Foreskin keratinocyte (primary cell): ENCODE measurements at places on chromosomes 11 and 22. TPM values are rescaled to one million over a fixed set of nuclear protein-coding genes. Genes with fewer than 3 reads are reported as not detected.

The LMO2 gene
- 1.6 and 1.7 TPM in 2 replicates for total RNA-seq

- no peak for DNase-seq
Measured at GRCh38 chr11:71147331-71147730, 105.0 kb downstream of the SHANK2 start.

The SERPINH1 gene
- total RNA-seq, result 194 and 216 TPM in 2 replicates

The POLDIP3 gene
- total RNA-seq, result 41.2 and 42.2 TPM in 2 replicates

- no peak for DNase-seq
Measured at GRCh38 chr11:36738292-36738861, 140.3 kb upstream of the RAG2 start.

GRCh38 chr11:783581-784015 lies 6.3 kb downstream of the CEND1 start:
- peak; percentile 74 for DNase-seq

DNA sequence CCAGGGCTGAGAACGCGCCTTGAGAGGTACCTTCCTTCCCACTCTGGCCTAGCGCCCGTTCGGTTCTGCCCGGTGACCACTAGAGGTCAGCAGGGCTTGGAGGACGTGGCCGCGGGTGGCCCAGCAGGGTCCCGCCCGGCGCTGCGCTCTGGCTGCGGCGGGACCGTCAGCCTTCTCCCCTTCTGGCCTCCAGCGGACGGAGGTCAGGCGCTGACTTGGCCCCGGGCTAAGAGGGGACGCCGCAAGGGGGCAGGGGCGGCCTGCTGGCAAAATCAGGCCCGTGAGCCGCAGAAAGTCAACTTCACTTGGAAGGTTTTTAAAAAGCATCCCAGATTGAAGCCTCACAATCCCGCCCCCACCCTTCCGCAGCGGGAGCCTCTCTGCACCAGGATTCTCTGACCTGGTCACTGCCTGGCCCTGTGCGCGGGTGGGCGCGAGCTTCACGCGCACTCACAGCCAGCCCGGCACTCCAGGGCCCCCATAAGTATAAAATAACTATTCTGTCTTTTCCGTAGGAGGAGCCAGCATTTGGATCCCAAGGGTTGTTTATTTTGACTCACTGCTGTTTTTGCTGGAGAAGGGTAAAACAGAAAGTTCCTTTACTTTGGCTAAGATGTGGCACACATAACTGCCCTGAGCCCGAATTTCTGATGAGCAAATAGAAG lies 23.2 kb upstream of the ZBTB16 start:
- no peak for DNase-seq

GRCh38 chr11:100872951-100873740 lies 186.1 kb downstream of the ARHGAP42 start:
- DNase-seq, result no peak

DNA sequence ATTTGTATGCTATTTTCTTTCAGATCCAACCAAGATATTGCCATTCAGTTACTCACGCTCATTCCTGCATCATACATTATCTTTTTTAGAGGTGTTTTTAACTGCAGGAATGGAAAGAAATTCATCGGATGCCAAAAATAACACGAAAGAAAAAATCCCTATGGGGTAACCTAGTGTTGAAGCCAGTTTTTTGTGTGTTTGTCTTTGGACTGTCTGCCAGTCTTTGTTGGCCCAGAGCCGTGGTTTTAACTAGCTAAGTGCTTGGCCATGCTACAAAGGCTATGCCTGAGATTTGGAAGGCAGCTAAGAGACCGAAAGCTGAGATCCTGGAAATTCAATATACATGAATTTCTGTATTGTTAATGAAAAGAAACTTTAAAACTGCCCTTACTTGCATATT lies 309.8 kb upstream of the CNTN5 start:
- DNase-seq, result no peak

DNA sequence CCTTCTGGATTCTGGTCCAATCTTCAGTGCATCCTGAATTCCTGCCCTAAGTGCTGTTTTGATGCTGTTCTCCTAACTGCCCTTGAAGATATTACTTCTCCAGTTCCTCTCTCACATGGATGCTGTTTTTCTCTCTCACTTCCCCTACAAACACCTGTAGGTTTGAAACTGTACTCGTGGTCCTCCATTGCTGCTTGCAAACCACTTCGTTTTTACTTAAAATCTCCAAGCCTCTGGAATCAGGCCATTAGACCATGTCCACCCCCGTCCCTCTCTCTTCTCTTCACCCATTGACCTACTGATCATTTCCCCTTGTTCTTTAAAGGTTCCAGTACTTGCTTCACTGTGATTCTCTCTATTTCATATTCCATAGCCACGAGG lies 988.1 kb downstream of the NTM start:
- DNase-seq, result no peak

DNA sequence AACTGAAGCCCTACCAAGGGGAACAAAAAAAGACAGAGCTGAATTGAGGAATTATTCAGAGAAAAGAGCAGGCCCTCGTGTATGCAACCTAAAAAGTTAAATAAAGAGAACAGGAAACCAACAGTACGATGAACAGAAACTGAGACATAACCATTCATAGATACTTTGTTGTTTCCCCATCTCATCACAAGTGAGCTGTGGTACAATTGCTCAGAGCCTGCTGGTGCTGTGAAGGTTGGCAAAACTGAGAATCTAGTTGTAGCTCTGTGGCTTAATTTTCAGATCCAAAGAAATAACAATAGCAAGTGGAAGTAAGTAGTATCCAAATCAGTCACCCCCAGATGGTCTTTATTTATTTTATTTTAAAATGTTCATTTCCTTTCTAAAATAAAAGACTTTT lies 37.7 kb upstream of the BLID start:
- DNase-seq, result no peak

DNA sequence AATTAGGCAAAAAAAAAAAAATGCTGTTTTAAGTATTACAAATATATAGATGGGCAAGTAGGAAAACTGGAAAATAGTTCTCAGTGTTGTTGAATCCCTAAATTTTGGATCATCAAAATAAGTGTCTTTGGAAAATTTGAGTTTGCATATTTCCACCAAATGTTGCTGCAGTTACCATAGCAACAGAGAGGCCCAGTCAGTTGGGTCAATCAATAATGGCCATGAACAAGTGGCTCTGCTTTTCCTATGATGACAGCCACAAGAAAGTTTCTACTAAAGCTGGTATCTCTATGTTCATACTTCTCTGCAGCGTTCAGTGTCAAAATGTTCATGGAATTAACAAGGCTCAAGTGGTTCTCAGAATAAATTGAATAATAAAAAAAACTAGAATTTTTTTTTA lies 79.1 kb downstream of the SERGEF start:
- DNase-seq, result no peak

DNA sequence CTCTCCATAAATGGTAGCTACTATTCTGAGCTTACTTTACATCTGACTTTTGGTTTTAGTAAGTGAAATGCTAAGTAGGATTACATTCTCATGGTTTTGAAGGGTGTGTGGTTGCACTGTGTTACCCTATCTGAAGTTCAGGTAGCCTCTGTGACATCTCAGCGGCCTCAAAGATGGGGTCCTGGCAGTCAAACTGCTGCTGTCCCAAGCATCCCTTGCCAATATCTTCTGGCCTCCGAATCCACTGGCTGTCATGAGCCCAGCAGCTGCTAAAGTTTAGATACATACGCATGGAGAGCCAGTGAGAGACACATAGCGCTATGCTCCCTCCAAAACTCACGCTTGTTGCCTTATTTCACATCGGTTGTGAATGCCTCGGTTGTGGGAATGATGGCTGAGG lies 34.9 kb downstream of the UBASH3B start:
- DNase-seq, result no peak

The DDI1 gene
- not detected in 2 replicates for total RNA-seq

- DNase-seq, result no peak
Measured at GRCh38 chr22:44068422-44069191, 44.5 kb downstream of the PARVB start.

GRCh38 chr11:117700551-117700950 lies 96.5 kb downstream of the DSCAML1 start:
- no peak for DNase-seq

- DNase-seq, result no peak
Measured at GRCh38 chr22:39363751-39364515, 14.1 kb downstream of the SYNGR1 start.

DNA sequence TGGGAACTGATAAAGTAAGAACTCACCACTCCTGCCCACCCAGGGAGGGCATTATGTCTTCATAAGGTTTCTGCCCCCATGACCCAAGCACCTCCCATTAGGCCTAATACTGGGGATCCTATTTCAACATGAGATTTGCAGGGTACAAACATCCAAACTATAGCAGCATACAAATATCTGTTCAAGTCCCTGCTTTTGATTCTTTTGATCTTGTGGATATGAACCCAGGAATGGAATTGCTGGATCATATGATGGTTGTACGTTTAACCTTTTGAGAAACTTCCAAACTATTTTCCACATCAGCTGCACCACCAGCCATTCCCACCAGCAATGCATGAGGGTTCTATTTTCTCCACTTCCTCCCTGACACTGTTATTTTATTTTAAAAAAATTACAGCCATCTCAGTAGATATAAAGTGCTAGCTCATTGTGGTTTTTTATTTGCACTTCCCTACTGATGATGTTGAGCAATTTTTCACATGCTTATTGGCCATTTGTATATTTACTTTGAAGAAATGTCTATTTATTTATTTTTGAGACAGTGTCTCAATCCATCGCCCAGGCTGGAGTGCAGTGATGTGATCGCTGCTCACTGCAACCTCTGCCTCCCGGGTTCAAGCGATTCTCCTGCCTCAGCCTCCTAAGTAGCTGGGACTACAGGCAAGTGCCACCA lies 7.1 kb upstream of the ATG16L2 start:
- no peak for DNase-seq

GRCh38 chr11:9687711-9688477 lies 24.0 kb downstream of the SWAP70 start:
- no peak for DNase-seq

- DNase-seq, result no peak
Measured at GRCh38 chr11:109968299-109968698, 124.9 kb upstream of the ZC3H12C start.

GRCh38 chr11:95723361-95723942 lies 66.1 kb downstream of the FAM76B start:
- no peak for DNase-seq

- no peak for DNase-seq
Measured at GRCh38 chr11:99197477-99197876, 176.7 kb downstream of the CNTN5 start.

- peak; percentile 6 for DNase-seq
Measured at GRCh38 chr11:7098235-7098832, 9.5 kb downstream of the RBMXL2 start.

- no peak for DNase-seq
Measured at GRCh38 chr22:39359659-39360195, 9.9 kb downstream of the SYNGR1 start.

DNA sequence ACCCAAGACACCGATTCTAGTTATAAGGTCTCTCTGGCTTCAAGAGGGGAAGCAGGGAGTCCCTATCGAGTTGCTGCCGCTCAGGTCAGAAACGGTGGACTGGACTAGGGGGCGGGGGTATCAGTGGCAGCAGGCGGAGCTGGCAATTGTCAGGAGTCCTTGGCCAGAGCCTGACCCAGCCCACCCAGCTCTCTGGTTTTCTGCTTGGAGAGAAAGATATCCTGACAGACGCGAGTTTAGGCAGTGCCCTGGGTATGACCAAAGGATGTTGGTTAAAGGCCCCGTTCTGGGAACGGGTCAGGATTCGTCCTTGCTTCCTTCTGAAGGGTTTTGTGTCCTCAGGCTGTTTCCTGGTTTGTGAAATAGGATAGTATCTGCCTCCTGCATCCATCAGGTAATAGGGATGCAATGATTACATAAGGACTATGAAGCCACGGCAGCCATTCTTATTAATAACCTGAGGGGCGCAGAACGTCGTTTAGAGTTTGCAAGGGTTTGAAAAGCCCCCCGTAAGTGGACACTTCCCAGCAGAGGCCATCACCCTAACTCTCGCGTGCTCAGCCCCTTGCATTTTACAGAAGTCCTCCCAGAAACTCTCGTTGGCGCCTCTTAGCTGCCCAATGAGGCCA lies 700 bp upstream of the DEPDC5 start:
- no peak for DNase-seq

- peak; percentile 17 for DNase-seq
Measured at GRCh38 chr11:93822359-93822758, 28.1 kb downstream of the VSTM5 start.

DNA sequence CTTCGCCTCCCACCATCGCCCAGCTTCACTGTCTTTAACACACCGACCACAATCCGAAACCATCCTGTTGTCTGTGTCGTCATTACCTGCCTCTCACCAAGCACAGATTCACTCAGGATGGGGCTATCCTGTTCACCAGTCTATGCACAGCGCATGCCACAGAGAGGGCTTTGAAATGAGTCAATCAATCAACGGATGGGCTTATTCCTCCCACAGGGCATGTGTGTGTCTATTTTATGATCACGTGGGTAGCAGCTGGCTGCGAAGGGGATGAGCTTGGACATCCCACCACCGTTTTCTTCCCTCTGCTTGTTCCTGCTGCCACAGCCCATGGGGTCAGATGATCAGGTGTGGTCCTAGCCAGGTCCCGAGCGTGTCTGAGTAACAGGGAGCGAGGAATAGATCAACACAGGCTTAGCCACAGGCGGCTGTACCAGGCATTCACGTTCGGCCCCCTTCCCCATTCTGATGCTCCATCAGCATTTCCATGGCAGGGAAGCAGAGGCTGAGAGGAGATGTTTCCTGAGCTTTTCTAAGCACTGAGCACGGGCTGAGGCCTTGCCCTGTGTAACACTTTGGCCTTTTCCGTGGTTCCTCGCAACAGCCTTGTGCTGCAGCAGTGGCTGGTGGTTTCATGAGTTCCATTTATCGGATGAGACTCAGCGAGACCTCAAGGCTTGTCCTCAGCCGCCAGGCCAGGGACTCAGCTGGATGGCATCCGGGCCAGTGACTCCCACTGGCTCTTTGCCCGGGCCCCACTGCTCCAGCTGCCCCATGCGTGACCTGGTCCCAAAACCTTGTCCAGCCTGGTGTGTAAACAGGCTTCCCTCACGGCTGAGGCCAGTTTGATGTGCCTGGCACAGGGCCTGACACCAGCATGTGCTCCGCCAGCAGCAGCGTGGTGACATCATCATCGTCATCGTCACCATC lies 48.1 kb upstream of the FGF3 start:
- no peak for DNase-seq
